Stimulated activated CD8-positive, alpha-beta memory T cell treated with anti-CD3 and anti-CD28 coated beads, Interleukin-2, amount 100 ng/mL, for 1 hour (primary cell): ENCODE measurements at places on chromosomes 3 and 15.

- DNase-seq: no peak
These were observed 51.6 kb downstream of the MOBP start for GRCh38 chr3:39519103-39519502.

- no peak for DNase-seq
These were observed 490.9 kb downstream of the ZBBX start for GRCh38 chr3:166889241-166889640.

GRCh38 chr3:37619568-37619967 lies 242.1 kb upstream of the CTDSPL start:
- DNase-seq: no peak

DNA sequence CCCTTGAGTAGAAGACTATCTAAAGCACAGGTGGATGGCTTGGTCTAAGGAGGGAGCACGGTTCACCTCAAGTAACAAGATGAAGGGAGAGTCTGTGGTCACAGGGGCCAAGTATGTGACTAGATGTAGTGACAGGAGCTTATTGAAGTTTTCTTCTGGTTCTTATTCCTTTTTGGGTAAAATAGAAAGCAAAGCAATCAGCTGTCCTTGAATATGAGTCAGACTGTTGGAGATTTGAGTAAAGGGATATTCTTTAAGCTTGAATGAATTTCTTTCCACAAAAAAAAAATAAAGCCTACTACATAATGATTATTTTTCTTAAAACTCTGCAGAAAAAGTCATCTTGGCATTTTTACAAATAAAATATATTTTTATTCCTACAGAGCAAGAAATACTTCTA lies 1.5 kb upstream of the CNTN6 start:
- DNase-seq: no peak

DNA sequence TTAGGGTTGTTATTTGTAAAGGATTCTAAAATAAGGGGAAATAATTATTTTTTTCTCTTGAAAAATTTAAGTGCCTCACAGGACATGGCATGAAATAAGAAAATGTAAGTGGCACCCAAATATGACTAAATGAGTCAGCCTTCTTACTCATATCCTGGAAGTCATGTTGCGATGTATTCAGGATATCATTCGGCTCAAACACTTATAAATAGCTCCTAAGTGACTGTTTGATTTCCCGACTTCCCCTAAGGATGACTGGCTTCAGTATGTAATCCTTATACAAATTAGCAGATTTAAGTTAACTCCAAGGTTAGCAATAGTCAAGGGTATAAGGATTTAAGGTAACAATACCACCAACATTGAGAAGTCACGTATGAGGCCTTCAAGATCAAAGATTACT lies 57.3 kb upstream of the OSTN start:
- DNase-seq: no peak

DNA sequence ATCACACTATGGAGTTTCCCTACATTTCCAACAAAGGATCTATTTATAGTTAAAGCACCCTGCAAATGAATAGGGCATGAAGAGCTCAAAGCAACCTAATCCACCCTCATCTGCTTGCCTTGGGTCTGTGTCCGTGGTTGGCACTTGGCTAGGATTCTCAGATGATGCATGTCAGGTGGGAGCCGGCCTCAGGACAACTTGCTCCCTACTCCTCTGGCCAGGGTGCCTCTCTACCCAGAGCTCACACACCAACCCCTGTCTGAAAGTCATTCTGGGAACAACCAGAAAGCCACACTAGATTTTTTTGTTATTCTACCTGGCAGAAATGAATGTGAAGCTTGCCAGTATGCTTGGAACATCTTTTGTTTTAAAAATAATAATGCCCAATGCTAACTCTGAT lies 13.2 kb downstream of the ARHGEF3 start:
- DNase-seq: no peak

GRCh38 chr3:178750639-178751300 lies 214.5 kb downstream of the KCNMB2 start:
- no peak for DNase-seq

GRCh38 chr15:38530113-38530512 lies 34.5 kb downstream of the RASGRP1 start:
- no peak for DNase-seq

GRCh38 chr3:150170852-150171520 lies 200.3 kb upstream of the PFN2 start:
- no peak for DNase-seq

DNA sequence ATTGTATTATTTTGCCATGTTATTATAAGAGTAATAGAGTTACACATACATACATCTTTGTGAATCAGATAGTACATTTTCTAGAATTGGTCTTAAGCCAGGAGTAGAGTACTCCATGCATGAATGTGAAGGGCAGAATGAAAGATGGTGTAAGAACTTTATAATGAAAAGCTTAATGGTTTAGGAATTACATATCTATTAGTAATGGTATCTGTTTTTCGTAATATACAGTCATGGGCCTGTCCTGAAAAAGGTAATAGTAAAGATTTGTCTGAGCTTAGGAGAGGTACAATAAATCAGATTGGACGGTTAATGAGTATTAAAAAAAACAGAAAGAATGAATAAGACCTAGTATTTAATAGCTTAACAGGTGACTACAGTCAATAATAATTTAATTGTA lies 118.2 kb upstream of the PRTG start:
- no peak for DNase-seq

DNA sequence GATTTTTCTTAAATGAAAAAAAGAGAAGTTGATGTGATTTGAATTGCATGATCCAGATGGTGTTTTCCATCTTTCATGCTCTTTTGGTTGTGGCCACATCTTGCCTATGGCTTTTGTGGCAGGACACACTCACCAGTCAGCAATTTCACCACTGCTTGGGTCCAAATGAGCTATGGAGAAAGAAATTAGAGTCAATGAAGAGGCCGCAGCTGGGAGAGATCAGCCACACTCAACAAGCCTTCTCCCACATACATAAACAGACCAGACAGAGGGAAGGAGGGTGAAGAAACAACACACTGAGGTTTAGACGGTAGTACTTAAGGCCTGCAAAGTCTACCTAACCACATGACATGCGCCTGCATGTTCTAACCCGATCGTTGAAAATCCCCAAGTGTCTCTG lies 110.7 kb upstream of the CDIN1 start:
- DNase-seq: no peak

- no peak for DNase-seq
These were observed 79.8 kb downstream of the SHQ1 start for GRCh38 chr3:72768481-72768880.

- no peak for DNase-seq
These were observed 377.7 kb upstream of the GOLIM4 start for GRCh38 chr3:168473334-168473890.

DNA sequence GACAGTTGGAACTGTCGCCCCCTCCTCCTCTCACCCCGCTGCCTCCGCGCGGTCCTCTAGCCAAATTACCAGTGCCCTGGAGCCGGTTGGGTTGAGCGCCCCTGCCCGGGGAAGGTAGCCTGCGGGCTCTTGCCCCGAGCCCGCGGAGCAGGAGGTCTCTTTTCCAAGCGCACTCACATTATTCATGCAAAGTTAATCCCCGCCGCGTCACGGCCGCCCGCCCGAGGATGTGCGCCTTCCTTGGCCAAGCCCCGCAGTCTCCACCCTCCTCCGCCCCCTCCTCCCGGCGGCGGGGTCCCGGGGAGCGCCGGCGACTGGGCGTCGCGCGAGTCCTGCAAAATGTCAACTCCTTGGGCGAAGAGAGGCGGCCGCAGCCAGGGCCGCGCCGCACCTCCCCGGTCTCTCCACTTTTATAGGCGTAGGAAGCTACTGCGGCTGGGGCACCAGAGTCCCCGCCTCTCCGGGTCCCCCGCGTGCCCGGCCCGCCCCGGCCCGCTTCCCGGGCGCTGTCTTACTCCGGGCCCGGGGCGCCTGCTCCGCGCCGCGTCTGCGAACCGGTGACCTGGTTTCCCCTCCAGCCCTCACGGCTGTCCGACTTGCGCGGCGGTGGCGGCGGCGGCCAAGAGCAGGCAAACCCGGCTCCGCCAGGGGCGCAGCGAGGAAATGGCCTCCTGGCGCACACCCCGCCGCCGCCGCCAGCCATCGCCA lies at the start of gene THRB:
Gene THRB (minus strand): TSS at position 233 of the 708 bp plus-strand sequence.
- DNase-seq: no peak

GRCh38 chr3:194744826-194745225 lies 59.1 kb downstream of the FAM43A start:
- no peak for DNase-seq

GRCh38 chr3:159322322-159322939 lies 520.6 kb downstream of the MFSD1 start:
- no peak for DNase-seq

GRCh38 chr15:33433821-33434220 lies 123.1 kb downstream of the RYR3 start:
- DNase-seq: no peak

DNA sequence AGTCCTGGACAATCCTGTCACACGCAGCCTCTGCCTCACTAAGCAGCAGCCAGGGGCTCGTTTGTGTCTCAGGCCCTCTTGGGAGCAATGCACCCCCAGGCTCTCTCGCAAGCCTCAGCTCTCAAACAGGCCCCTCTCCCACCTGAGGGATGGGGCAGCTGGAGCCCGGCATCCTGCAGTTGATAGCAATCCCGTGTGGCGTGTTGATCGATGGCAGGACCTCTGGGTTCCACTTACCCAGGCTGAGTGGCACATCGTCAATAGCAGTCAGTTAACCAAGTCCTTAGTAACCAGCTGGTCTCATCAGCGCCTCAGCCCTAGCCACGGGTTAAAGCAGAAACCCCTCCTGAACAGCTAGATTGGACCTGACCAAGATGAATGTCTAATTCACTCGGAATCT lies 36.5 kb upstream of the PLXNA1 start:
- DNase-seq: no peak

GRCh38 chr15:35663956-35664355 lies 118.0 kb upstream of the DPH6 start:
- DNase-seq: no peak

- no peak for DNase-seq
These were observed 165.4 kb downstream of the CFAP20DC start for GRCh38 chr3:58884453-58884852.

DNA sequence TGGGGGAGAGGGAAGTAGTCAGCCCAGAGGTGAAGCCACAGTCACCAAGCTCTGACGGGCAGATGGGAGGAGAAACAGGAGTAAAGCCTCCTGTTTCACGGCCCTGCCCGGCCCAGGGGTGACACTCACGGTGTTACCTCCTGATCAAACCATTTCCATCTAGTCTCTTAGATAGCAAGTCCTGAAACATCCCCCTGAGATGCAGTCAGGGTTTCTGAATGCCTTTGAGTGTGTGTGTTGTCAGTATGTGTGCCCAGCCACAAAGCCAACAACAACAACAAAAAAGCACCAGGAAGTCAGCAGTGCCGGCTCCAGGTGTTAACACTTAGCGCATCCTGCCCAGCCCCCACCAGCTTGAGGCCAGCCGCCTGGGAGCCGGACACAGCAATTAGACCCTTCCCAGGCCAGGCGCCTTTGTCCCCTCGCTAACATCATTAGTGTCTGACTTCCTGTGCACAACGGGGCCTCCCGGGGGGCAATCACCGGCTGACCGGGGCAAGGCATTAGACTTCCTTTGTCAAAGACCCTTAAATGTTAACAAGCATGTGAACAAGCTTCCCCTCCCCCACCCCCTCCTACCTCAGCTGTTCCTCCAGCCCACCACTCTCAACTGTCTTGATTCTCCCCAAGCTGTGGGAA lies 34.5 kb downstream of the IL17RD start:
- DNase-seq: no peak

DNA sequence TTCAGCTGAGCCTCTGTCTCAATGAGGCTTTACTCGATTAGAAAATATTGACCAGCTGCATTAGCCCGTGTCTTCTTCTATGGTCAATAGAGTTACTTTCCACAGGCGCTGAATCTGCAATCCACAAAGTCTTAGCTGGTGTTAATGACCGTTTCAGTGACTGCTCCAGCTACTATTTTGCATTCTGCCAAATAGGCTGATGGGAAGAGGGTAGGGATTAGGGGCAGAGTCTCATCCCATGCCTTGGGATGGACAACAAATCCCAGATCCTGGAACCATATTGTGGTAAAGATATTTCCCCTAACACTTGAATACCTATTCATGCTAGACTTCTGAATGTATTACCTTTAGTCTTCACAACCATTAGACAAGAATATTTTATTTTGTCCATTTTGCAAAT lies 29.5 kb upstream of the MAGI1 start:
- no peak for DNase-seq

- DNase-seq: no peak
These were observed 438 bp downstream of the SHOX2 start for GRCh38 chr3:158105710-158106253.

GRCh38 chr3:194121891-194122631 lies 13.9 kb upstream of the HES1 start:
- DNase-seq: no peak

DNA sequence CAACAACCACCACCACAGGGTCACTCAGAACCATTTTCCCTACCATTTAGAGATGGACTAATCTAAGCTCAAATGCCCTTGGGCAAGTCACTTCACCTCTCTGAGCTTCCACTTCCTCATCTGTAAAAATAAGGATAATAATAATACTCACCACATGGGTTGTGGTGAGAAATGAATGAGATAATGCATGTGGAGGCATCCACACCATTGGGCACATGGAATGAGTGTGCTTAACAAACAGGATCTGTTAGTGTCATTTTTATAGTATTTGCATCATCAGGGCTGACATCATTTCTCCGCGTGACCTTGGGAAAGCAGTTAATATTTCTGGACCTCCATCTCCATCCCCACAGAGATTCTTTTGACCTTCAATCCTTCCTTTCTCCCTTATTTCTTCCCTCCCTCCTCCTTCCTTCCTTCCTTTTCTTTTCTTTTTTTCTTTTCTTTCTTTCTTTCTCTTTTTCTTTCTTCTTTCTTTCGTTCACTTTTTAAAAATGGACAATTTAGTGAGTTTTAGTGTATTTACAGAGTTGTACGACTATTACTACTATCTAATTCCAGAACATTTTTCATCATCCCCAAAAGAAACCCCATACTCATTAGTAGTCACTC lies 7.7 kb upstream of the RFT1 start:
- DNase-seq: no peak

DNA sequence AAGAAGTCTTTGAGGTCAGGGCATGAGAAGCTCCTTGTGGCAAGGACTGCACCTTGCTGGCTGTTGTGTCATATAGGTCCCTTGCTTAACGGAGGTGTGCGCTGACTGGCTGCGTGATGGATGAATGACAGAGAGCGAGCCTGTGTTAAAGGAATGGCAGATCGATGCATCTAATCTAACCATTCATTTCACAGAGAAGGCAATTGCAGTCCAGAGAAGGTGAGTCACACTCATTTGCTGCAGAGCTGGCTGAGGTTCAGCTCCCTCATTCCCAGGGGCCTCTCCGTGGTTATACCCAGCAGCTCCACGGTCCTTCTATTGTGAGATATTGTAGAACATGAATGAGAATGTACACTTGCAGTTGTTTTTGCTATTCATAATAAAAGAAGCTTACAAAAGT lies 289.3 kb downstream of the EPHB1 start:
- DNase-seq: no peak

GRCh38 chr3:129598000-129598381 lies 8.5 kb downstream of the PLXND1 start:
- DNase-seq: no peak

GRCh38 chr15:39028069-39028468 lies 463.5 kb upstream of the RASGRP1 start:
- no peak for DNase-seq

- DNase-seq: no peak
These were observed 80.1 kb downstream of the EOMES start for GRCh38 chr3:27641888-27642601.
